DMS53 (cell line): ENCODE measurements at places on chromosomes 16 and 17.

DNA sequence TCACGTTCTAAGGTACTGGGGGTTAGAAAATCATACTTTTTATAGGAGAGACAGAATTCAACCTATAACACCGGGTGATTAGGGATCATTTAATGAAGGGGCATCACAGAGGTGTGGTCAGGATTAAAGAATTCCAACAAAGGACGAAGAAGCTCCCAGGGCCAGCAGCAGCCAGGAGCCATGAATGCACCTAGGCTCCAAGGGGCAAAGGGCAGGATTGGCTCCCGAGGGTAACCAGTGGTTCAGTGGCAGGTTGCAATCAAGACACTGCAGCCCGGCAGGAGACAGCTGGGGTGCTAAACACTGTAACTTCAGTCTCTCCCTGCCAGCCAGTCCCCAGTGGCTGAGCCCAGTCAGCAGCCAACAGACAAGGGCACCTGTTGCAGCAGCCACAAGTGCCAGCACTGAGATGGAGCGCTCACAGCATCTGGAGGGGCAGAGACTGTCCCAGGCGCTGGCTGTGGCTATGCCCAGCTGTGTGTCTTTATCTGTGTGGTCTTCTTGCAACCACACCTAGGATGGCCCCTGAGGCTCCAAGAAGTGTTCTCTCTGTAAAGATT, 23.9 kb downstream of the DHRS7C start:
- DNase-seq, result no peak

DNA sequence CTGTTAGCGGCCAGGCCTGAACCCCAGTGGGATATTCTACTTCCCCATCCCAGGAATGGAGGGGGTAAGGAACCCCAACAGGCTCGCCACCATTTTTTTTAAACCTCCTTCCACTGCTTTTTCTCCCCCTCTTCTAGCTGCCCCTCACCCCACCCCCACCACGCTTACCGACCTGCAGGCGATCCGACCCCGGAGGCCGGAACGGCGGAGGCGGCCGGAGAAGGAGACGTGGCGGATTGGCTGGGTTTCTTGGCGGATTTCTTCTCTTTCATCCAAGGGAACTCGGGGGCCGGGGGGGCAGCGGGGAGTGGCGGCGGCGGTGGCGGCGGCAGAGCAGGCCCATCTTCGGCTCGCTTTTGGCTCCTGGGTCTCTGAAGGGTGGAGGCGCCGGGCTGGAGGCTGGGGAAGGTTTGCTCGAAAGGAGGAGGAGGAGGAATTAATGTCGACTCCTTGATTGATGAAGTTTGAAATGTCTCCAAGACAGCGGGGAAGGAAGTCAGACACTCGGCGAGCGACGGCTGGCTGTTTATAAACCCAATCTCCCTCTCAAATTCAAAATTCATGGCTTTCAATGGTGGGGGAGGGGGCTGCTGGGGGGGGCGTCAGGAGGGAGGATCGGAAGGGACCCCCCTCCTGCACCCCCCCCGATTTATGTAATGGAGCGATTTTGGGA, 424 bp downstream of the HOXB2 start:
- DNase-seq, result no peak

- DNase-seq, result no peak
Observed at GRCh38 chr17:79529661-79530081, 81.2 kb downstream of the RBFOX3 start.

DNA sequence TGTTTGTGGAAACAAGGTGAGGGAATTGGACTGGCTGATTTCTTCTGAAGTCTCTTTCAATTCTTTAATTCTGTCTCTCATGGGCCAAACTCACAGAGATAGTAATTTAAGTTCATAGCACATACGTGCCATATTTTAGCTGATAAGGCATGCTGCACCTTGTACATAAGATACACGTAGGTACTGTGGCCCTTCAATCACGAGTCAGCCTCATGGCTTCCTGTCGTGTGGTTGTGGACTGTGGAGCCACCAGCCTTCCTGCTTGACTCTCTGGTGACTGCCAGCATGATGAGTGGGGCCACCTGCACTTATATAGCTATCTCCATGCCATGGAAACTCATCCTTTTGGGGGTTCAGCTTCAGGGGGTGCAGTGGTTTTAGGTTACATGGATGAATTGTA, 25.1 kb downstream of the KSR1 start:
- DNase-seq, result no peak

DNA sequence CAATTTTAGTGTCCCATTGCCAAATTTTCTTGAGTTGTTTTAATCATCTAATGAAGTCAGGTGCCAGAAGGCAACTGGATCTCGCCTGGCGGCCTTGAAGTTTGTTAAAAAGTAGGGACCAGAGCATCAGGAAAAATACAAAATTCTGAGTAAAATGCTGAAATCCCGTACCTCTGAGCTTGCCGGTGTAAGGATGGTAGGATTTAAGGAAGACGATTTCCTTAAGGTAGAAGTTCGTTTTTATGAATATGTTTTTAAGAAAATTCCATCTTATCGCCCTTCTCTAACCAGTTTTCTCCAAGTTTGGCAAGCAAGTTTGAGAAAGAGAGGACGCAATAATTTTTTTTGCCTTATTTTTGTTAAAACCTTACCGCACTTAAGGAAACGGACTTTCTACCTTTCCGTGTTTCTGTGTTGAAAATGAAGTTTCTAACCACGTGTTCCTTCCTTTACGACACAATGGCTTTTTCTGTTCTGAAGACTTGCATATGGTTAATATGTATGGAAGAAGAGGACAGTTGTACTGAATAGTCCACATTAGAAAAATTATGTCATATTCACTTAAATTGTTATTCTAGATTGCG, 748 bp downstream of the ATF7IP2 start:
- DNase-seq, result no peak

- DNase-seq, result no peak
Observed at GRCh38 chr16:24975428-24975889, 39.7 kb downstream of the ARHGAP17 start.

- DNase-seq, result peak; percentile 60
Observed at GRCh38 chr16:77437859-77438258, 3.0 kb upstream of the ADAMTS18 start.

GRCh38 chr17:64055183-64056142, 35.0 kb upstream of the ICAM2 start:
- no peak for DNase-seq

DNA sequence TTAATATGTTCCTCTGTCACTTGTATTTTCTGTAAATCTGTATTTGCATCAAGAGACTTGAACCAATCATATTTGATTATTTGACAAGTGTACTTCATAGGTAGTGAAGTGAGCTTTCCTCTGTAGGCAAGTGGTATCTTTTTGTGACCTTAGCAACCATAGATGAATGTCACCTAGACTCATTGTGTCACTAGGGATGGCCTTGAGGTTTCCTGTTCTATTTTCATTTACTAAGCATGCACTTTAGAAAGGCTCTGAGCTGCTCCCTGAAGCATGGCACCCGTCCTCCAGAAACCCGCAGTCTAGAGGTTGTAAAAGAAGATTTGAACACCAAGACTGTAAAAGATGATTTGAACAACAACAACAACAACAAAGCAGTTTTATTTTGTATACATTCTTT, 151.7 kb downstream of the PRKCB start:
- DNase-seq, result no peak

DNA sequence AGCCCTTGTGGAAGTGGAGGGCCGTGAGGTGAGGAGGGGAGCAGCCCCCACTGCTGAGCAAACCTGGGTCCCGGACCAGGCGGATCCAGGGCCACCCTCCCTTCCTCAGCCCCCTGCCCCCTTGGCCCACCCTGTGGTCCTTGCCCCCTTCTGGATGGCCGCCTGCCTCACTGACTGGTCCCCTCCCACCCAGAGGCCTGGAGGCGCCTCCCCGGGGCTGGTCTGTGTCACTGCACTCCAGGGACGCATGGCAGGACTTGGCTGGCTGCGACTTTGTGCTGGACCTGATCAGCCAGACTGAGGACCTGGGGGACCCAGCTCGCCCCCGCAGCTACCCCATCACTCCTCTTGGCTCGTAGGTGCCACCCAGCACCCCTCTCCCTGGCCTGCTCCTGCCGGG, 19.2 kb upstream of the SMIM5 start:
- peak; percentile 55 for DNase-seq

DNA sequence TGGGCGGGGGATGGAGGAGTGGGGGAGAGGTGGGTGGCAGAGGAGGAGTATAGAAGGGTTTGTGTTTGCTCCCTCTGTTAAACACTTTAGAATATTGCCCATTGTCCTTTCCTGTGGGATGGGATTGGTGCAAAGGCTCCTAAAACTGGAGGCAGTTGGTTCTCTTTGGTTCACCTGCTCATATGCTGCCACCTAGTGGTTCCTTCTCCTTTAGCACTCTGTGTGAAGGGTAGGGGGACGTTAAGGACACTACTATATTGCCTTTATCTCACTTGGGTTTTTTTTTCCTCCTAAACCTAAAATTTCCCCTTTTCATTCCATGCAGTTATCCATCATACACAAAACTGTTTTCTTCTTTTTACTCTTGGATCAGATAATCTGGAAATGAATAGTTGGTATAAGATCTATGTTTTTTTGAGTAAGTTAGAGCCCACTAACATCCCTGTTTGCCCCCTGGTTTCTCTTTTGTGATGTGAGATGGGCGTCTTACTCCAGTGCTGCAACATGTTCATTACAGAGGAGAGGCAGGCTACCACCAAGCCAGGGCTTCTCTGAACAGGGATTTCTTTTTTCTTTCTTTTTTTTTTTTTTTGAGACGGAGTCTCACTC, 23.8 kb downstream of the SNX11 start:
- DNase-seq, result peak; percentile 90

DNA sequence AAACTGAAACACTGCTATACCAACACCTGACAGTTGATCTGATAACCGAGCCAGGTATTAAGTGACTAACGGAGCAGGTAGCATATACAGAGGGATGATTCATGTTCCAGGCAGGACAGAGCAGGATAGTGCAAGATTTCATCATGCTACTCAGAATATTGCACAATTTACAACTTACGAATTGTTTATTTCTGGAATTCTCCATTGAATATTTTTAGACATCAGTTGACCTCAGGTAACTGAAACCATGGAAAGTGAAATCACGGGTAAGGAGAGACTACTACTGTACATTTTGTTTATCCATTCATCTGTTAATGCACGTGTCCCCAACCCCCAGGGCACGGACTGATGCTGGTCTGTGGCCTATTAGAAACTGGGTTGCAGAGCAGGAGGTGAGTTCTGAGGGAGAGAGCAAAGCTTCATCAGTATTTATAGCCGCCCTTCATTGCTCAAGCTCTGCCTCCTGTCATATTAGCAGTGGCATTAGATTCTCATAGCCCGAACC, 14.5 kb upstream of the PPM1E start:
- DNase-seq, result no peak

GRCh38 chr17:79085154-79085920, 10.7 kb downstream of the ENGASE start:
- no peak for DNase-seq

GRCh38 chr17:806781-807522, 24.8 kb downstream of the MRM3 start:
- DNase-seq, result no peak

DNA sequence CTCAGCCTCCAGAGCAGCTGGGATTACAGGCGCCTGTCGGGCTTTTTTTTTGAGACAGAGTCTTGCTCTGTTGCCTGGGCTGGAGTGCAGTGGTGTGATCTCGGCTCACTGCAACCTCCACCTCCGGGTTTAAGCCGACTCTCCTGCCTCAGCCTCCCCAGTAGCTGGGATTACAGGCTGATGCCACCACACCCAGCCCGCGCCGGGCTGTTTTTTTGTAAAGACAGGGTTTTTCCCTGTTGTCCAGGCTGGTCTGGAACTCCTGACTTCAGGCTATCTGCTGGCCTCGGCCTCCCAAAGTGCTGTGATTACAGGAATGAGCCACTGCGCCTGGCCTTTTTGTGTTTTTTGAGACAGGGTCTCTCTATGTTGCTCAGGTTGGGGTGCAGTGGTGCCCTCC, 27.4 kb upstream of the SPNS3 start:
- no peak for DNase-seq

DNA sequence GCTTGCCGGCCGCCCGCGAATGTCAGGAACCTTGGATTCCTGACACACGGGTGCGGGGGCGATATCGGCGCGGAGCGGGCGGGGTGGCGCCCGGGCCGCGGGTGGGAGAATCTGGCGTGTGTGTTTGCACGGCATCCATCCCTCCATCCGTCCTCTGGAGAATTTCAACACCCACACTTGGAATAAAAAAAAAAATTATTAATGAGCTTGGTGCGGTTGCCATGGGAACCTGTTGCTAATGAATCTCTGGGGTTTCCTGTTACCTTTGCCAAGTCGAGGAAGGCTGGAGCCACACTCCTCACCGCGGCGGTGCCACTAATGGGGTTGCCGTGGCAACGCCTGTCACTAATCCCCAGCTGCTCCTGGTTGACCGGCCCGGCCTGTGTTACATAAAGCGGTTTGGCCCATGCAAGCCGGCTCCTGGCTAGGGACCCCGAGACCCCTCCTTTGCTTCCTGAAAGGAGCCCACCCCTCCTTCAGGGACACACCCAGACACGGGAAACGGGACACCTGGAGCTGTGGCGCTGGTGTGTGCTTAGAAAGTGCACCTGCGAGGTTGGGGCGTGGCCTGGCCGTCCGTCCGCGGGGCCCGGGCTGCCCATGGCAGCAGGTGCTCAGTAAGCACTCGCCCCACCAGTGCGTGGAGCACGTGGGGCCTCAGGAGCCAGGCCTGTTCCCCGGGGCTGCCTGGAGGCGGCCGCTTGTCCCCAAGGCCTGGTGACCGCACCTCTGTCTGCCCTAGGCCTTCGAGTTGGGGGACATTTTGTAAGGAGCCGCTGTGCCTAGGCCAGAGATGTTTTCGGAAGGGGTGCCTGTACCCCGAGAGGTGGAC, 14.6 kb downstream of the CACNA1H start:
- peak; percentile 77 for DNase-seq

DNA sequence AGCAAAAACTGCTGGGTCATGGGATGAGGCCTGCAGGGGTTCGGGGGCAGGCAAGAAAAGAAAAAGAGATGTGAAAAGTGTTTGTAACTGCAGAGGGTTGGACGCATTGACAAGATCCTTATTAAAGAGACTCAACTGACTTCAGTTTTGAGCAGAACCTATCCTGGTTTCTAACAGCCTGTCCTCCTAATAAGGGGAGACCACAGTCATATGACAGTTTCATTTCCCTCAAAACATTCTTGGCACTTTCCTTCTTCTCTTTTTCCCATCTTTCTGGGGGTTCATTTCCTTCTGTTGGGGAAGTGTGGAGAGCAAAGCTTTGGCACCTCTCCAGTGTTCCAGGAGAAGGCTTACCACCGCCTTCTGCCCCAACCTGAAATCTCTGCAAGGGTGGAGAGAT, 118.5 kb downstream of the MAF start:
- DNase-seq, result no peak

DNA sequence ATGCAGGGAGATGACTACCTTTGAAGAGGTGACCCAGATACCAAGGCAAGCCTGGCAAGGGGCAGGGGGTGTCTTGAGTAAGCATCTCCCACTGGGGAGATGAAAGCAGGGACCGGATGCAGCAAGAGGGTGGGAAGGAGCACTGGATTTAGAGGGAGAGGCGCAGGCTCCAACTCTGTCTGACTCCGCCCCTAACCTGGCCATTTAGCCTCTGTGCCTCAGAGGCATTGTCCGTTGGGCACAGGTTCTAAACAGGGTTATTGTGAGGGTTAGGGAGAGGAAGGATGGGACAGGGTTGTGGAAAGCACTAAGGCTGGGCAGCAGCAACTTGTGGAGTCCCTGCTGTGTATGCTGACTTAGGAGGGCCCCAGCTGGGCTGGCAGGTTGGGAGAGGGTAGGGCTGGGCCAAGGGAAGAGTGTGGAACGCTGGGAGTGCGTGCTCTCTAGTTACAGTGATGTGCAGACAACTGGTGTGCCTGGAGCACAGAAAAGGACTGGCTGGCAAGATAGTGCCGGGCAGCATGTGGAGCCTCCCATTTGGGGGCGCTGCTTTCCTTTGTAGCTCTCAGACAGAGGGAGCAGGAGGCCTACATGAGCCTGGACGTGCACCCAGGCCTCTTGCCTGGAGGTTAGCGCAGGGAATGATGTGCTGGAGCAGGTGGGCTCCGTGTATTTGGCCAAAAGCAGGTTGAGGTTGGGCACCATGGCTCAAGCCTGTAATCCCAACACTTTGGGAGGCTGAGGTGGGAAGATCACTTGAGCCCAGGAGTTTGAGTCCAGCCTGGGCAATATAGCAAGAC, 26.2 kb downstream of the TBX2 start:
- DNase-seq, result peak; percentile 36
